Muscle of leg (tissue), 16 donors: ENCODE measurements at places on chromosomes 12 and 14. TPM values are rescaled to one million over a fixed set of nuclear protein-coding genes. Genes with fewer than 3 reads are reported as not detected.

DNA sequence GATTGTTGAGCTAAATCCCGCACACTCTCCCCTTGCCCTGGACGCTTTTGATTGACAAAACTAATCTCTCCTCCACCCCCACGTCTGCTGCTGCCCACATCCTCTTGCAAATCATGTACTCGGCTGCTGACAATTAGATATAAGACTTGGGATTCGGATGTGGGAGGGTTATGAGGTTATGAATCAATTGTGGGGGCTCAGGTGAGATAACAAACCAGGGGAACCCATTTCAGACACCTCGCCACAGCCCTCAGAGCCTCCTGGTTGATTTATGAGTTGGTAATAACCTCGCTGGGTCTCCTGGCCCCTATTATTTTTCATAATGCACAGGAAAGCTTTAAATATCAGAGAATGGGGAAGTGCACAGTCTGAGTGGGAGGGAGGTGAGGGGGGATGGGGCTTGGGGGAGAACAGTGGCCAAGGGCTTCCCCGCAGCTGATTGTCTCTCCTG lies 449.9 kb downstream of the DPF3 start:
- H3K27ac ChIP-seq, result no peak overlapping the region
- no peaks in the 10 kb centered on the region for H3K4me1 ChIP-seq
- H3K4me3 ChIP-seq, result no peak overlapping the region
- H3K36me3 ChIP-seq, result no peaks in the 10 kb centered on the region
- no peaks in the 10 kb centered on the region for H3K27me3 ChIP-seq
- no peak for DNase-seq

- peaks cover 4% of the 10 kb centered on the region for H3K4me1 ChIP-seq
- H3K4me3 ChIP-seq, result no peak overlapping the region
- H3K27me3 ChIP-seq, result no peaks in the 10 kb centered on the region
- DNase-seq, result peak; percentile 72
- H3K36me3 ChIP-seq, result no peaks in the 10 kb centered on the region
- no peak overlapping the region for H3K27ac ChIP-seq
These were observed 127.4 kb upstream of the EGLN3 start for GRCh38 chr14:34078117-34078743.

- no peak overlapping the region for H3K27ac ChIP-seq
- H3K36me3 ChIP-seq, result no peaks in the 10 kb centered on the region
- peak; percentile 44 for DNase-seq
- no peak overlapping the region for H3K4me3 ChIP-seq
- peaks cover 13% of the 10 kb centered on the region for H3K4me1 ChIP-seq
These were observed 590 bp upstream of the CEBPE start for GRCh38 chr14:23119363-23120327.

- H3K36me3 ChIP-seq, result no peaks in the 10 kb centered on the region
- no peak overlapping the region for H3K27ac ChIP-seq
- H3K27me3 ChIP-seq, result peaks cover 49% of the 10 kb centered on the region
- peak overlapping the region; percentile 51 for H3K4me3 ChIP-seq
- DNase-seq, result peak; percentile 51
These were observed 8.4 kb downstream of the PAPLN start for GRCh38 chr14:73245480-73246325.

DNA sequence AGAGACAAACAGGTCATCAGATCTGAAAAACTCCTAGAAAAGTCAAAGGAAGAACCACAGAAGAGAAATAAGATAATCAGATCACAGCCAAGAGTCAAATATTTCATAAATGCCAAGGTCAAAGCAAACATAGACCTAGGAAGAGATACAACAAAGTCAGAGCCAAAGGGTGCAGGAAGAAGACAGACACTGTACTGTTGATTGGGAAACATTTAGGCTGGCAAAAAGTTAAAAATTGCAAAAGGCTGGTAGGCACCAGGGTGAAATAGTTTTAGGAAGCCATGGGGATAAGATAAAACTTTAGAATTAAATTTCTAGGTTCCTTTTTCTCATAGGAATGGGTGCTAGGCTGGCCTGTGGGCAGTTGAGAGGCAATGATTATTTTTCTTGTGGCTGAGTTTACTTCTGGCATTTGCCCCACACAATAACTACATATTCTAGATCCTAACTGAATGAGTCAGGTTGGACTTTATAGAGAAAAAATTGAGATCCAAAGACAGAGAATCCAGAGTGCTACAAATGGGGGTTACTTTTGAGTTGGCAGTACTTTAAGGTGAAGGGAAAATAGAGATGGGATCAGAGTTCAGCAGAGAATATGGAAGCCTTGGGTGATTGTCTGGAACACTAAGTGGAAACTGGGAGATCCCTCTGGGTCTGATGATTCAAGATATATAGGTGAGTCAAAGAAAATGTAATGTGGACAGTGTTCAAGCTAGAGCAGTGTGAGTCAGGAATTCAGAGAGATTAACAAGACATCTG lies 215.5 kb downstream of the C12orf50 start:
- DNase-seq, result no peak
- H3K36me3 ChIP-seq, result no peaks in the 10 kb centered on the region
- H3K27ac ChIP-seq, result no peak overlapping the region
- no peaks in the 10 kb centered on the region for H3K27me3 ChIP-seq
- no peak overlapping the region for H3K4me3 ChIP-seq
- no peaks in the 10 kb centered on the region for H3K4me1 ChIP-seq

- no peak overlapping the region for H3K4me3 ChIP-seq
- no peak overlapping the region for H3K27ac ChIP-seq
- no peak for DNase-seq
- no peaks in the 10 kb centered on the region for H3K27me3 ChIP-seq
- H3K36me3 ChIP-seq, result no peaks in the 10 kb centered on the region
These were observed 51.0 kb downstream of the NFKBIA start for GRCh38 chr14:35353409-35354172.

- no peak for DNase-seq
- H3K4me1 ChIP-seq, result no peaks in the 10 kb centered on the region
- H3K36me3 ChIP-seq, result no peaks in the 10 kb centered on the region
- no peak overlapping the region for H3K4me3 ChIP-seq
These were observed 123.7 kb downstream of the CRACR2A start for GRCh38 chr12:3629057-3629830.

DNA sequence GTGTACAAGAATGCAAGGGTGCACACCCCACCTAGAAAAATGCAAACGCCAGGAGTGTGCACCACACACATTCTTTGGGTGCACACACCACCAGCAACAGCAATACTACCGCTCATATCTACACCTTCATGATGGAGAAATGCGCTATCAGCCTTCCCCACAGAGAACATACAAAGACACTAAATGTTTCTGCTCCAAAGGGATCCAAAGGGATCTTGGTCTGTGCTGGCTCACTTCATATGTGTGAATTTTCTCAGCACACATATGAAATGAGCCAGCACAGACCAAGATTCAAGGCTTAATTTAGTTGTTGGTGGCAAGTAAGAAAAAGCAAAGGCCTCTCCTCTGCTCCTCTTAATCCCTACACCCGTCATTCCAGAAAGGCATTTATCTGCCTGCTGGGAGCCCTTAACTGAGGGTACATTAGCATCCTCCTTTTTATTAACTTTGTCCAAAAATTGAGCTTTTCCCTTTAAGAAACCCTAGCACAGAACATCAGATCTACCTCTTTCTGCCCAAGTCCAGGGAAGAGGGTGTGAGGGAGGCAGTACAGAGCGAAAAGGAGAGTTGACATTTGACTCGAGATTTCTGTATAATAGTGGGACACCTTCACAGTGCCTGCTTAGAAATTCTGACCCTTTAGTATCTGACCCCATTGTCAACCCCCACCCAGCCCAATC lies 8.3 kb downstream of the BMP4 start:
- H3K4me1 ChIP-seq, result peaks cover 30% of the 10 kb centered on the region
- H3K36me3 ChIP-seq, result peaks cover 31% of the 10 kb centered on the region
- H3K27me3 ChIP-seq, result peaks cover 30% of the 10 kb centered on the region
- H3K4me3 ChIP-seq, result no peak overlapping the region
- DNase-seq, result no peak

DNA sequence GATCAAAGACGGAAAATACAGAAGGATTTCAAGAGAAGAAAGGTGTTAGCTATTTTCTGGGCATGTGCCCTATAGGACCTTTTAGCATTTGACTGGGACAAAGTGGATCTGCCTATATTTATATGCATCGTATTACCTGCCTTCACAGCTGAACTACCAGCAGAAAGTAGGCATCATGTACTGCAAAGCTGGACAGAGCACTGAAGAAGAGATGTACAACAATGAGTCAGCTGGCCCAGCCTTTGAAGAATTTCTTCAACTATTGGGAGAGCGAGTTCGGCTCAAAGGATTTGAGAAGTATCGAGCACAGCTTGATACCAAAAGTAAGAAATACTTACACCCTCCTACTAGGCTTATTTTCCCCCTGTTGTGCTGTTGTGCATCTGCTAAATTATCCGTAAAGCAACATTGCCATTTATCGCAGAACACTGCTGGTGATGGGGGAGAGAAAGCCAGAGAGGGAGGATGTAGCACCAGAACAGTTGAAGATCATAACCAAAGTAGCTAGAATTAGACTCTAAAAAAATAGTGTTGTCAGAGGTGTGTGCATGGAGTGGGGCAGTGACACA lies 282.0 kb upstream of the RGS6 start:
- no peak for DNase-seq
- H3K4me3 ChIP-seq, result no peak overlapping the region
- H3K36me3 ChIP-seq, result no peaks in the 10 kb centered on the region

- no peak for DNase-seq
- H3K36me3 ChIP-seq, result peaks cover 15% of the 10 kb centered on the region
- H3K4me1 ChIP-seq, result peaks cover 23% of the 10 kb centered on the region
- H3K27me3 ChIP-seq, result no peaks in the 10 kb centered on the region
- no peak overlapping the region for H3K4me3 ChIP-seq
These were observed 2.9 kb downstream of the CDKN1B start for GRCh38 chr12:12720052-12720451.

DNA sequence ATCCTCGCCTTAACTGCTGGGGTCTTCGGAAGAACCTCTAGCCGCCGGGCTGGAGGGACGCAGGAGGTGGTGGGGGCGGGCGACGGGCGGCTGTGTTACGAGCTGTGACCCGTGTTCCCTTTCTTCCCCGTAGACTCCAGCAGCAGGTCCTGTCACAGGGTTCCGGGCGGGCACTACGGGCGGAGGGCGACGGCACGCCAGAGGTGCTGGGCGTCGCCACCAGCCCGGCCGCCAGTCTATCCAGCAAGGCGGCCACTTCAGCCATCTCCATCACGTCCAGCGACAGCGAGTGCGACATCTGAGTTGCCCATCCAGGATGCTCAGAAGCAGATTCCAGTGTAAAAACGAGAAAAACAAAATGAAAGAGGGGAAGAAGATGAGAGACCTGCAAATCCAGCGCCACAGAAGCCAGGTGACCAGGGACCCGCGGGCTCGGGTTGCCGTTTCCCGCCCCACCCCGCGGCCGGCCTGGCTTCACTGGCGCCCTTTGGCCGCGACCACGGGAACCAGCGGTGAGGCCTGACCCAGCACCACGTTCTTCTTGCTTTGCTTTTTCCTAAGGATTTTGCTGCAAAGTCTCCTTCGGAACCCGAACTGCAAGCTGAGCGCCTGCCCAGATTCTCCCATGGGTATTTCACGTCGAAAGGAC lies 2.1 kb downstream of the SIX6 start:
- peaks cover 90% of the 10 kb centered on the region for H3K27me3 ChIP-seq
- no peak overlapping the region for H3K27ac ChIP-seq
- peaks cover 49% of the 10 kb centered on the region for H3K4me1 ChIP-seq
- DNase-seq, result peak; percentile 5
- H3K36me3 ChIP-seq, result no peaks in the 10 kb centered on the region

DNA sequence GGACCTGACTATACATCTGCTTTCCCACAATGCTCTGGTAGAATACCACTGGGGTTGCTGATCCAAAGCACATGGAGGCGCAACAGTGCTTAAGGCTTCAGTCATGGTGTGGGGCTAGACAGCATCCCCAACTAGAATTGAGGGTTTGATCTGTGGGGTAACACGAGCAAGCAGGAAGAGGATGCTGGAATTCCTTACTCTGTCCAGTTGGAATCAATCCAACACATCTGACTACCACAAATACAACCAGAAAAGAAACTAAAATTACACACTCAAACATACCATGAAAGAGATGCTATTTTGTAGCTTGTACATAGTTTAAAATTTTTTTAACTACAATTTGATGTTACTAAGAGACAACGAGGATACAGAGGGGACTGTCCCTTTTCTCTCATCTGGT lies 40.4 kb upstream of the GTF2A1 start:
- H3K4me3 ChIP-seq, result no peak overlapping the region
- no peak overlapping the region for H3K27ac ChIP-seq
- peaks cover 3% of the 10 kb centered on the region for H3K4me1 ChIP-seq
- H3K27me3 ChIP-seq, result no peaks in the 10 kb centered on the region

DNA sequence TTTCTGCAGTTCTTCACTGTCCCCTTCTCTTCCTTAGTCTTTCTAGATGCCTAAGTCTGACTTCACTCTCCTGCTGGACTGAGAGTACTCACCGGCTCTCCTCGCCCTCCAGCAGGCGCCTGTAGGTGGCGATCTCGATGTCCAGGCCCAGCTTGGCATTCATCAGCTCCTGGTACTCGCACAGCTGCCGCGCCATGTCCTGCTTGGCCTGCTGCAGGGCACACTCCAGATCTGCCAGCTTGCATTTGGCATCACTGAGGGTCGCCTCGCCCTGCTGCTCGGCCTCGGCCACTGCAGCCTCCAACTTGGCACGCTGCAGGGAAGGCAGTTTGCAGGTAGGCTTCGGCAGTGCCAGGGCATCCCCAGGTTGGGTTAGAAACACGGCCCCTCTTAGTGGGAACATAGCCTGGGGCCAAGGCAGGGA lies 5.2 kb downstream of the KRT84 start:
- peaks cover 4% of the 10 kb centered on the region for H3K27me3 ChIP-seq
- no peaks in the 10 kb centered on the region for H3K36me3 ChIP-seq
- no peak overlapping the region for H3K4me3 ChIP-seq
- H3K27ac ChIP-seq, result no peak overlapping the region

GRCh38 chr12:80681287-80681686 lies 26.1 kb upstream of the MYF6 start:
- no peaks in the 10 kb centered on the region for H3K36me3 ChIP-seq
- no peak overlapping the region for H3K4me3 ChIP-seq
- no peaks in the 10 kb centered on the region for H3K4me1 ChIP-seq
- DNase-seq, result peak; percentile 69

- H3K27ac ChIP-seq, result no peak overlapping the region
- no peaks in the 10 kb centered on the region for H3K36me3 ChIP-seq
- H3K4me1 ChIP-seq, result peaks cover 57% of the 10 kb centered on the region
These were observed 5.0 kb downstream of the PTPN6 start for GRCh38 chr12:6956021-6956727.

GRCh38 chr14:77036484-77037214 lies 8.1 kb upstream of the IRF2BPL start:
- H3K4me1 ChIP-seq, result peaks cover 88% of the 10 kb centered on the region
- no peak for DNase-seq
- no peak overlapping the region for H3K4me3 ChIP-seq
- H3K27ac ChIP-seq, result peak overlapping the region; percentile 99
- H3K36me3 ChIP-seq, result no peaks in the 10 kb centered on the region

GRCh38 chr12:80044694-80045046 lies 54.7 kb upstream of the OTOGL start:
- H3K27me3 ChIP-seq, result no peaks in the 10 kb centered on the region
- no peak overlapping the region for H3K27ac ChIP-seq
- DNase-seq, result no peak
- no peaks in the 10 kb centered on the region for H3K4me1 ChIP-seq
- H3K4me3 ChIP-seq, result no peak overlapping the region

The HOXC12 gene
- not detected for total RNA-seq

The ERC1 gene
- 25.1 TPM for total RNA-seq

The PRICKLE1 gene
- total RNA-seq, result 12.9 TPM

The EMP1 gene
- total RNA-seq, result 70.0 TPM

The RERGL gene
- 0.49 TPM for total RNA-seq

The RASSF3 gene
- 32.5 TPM for total RNA-seq

The RNF31 gene
- total RNA-seq, result 36.4 TPM

The IKZF4 gene
- 2.2 TPM for total RNA-seq

The CAPZA3 gene
- not detected for total RNA-seq
